NCI-H1105 (cell line): ENCODE measurements at places on chromosomes 5 and 9.

DNA sequence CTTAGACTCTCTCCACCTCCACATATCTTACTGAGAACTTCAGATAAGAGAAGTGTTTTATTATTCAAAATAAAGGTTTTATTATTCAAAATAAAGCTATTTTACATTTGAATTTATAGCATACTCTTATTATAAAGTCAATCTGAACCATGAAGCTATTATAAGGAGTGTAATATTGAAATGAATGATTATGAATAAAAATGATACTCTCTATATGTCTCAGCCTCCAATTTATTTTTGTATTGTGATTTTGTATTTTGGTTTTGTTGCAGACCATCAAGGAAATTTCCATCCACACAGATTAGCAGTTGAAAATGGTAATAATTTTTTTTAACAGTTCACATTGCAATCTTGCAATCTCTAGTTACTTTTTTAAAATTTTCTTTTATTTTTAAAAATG lies 10.2 kb downstream of the FOCAD start:
- no peak for DNase-seq

DNA sequence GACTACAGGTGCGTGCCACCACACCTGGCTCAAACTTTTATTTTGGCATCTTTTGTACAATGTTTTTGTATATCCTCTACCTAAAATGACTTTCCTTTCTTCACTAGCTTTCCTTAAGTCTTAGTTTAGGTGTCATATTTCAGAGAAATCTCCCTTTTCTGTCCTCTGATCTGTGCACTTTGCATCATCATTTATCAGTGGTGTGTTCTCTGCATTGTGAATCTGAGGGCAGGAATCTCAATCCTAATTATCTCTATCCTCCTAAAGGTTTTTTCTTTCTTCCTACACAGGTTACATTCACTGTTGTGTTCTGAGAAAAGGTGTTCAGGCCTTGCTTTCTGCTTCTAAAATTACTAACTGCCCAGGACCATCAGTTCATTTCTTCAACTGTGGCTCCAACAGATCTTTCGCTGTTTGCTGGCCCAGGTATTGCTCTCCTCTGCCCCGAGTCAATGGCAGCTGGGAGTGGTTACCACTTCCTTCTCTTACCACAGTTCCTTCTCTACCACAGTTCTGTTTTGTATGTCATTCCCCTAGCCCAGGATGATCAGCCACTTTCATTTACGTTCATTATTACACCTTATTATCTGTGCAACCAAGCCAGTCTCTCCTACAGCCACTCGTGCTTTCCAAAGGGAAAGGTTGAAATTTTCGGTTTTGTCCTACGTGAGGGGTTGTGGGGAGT lies 14.0 kb downstream of the TGFBR1 start:
- no peak for DNase-seq

DNA sequence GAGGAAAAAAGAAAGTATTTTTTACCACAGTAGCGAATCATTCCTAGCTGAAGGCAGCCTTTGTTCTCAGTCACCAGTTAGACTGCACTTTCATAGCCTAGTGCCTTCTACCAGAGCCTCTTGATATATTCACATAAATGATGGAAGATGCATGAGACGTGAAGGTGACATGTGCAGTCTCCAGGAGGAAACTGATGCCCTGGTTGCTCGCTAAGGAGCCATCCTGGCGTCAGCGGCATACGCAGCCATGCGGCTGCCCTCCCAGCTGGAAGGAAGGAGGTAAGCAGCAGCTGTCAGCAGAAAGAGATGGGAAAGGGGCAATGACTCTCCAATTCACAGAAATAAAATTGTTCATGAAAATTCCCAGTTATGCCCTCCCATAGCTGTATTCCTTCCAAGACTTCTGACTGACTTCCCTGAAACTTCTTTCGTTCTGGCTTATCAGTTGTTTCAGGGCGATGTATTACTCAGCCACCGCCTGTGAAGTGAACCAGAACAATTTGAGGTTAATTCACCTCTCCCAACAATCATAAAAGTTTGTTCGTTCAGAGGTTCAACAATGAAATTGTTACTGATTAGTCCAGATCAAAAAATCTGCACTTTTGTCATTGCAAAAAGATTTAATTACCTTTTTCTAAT lies 331.2 kb downstream of the NR2F1-AS1 start:
- no peak for DNase-seq

DNA sequence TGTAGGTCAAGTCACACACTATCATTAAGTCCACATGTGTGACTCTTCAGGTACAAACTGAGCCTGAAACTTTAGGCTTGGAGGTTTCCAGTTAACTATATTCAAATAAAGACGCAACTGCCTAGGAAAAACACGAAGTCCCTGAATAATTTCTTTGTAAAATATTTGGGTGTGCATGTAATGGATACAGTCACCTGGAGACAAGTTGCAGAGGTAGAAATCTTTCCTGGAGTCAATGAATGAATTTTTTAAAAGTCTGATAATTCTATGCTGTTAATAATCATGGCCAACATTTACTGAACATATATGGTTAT lies 132.7 kb downstream of the MTX3 start:
- DNase-seq: no peak

DNA sequence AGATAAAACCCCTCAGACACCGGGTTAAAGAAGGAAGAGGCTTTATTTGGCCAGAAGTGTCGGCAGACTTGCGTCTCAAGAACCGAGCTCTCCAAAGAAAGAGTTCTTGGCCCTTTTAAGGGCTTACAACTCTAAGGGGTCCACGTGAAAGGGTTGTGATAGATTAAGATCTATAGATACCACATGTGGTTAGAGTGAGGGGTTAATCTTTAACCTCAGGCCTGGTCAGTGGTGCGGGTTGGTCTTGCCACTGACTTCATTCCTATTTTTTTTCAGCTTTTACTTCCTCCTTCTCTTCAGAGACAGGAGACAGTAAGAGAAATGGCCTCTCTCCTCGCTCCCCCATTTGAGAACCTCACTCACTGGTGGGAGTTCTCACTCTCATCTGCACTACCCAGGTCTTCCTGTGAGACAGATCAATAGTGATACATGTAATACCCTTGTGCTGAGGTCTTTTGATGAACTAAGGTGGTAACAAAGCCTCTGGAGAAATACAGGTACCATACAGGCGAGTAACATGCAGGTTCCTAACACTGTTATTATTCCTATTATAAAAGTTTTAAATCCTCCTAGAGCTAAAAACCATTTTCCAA lies 52.4 kb upstream of the COX7C start:
- no peak for DNase-seq

DNA sequence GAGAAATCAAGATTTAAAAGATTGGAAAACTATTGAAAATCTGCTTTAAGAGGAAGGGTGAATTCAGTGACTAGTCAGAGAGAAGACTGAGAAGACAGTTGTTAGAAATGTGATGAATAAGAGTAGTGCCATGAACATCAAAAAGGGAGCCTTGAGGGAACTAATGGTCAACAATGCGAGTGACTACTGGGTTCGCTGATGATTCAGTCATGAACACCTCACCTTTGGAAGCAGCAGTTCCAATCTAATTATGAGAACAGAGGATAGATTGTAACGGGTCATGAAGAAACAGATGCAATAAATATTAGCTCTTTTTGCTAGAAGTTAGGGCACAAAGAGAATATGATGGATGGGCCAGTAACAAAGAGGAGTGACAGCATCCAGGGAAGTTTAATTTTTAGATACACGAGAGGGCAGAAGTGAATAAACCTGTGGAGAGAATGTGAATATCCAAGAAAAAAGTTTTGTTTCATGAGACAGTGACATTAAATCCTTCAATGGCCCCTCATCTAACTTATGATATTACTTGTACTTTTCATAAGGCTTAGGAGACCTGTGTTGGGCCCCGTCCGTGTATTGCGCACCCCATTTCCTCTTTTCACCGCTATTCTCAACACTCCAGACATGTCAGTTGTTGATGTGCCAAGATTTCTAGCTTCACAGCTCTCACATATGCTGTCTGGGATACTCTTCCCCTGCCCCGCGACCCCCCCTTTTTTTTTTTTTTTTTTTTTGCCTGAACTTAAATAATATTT lies 23.5 kb upstream of the IFNE start:
- DNase-seq: no peak

- no peak for DNase-seq
Measured at GRCh38 chr9:19119246-19119645, 8.0 kb downstream of the PLIN2 start.

- DNase-seq: no peak
Measured at GRCh38 chr5:171330021-171330420, 21.0 kb downstream of the TLX3 start.

- no peak for DNase-seq
Measured at GRCh38 chr5:129972465-129973141, 68.3 kb downstream of the CHSY3 start.
